ENCODE measurements at places on chromosomes 12 and 14. TPM values are rescaled to one million over a fixed set of nuclear protein-coding genes. Genes with fewer than 3 reads are reported as not detected.

The SELPLG gene
- polyA plus RNA-seq = 23.6 TPM

The C14orf93 gene
- polyA plus RNA-seq = 8.8 TPM

- DNase-seq = no peak
Measured at GRCh38 chr12:117968151-117968789, 520 bp downstream of the KSR2 start.

DNA sequence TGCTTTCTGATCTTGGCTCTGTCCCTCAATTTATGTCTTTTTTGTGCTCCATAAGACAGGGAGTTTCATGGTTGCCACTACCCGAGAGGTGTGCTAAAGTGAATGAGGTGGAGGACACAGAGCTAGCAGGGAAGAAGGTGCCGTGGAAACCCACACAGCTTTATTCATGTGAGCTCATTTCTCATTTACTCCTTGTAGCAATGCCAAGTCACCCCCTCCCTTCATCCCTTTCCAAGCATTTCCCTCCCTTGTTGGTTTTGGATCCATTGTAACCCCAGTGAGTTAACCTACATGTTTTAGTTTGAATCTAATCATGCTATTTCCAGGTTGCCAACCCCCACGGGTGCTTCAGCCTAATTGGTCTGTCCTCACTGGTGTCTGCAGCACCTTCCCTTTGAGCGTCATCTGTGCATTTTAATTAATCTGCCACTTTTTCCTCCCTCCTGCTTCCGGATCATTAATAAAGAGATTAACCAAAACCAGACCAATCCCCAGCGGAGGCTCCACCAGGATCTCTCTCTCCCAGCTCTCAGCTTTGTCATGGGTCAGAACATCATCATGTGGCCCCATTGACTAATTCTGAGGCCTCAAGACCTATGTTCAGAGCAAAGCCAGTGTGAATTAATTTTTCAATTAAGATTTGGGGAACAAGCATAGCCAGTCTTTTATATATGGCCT is 56.2 kb downstream of the NTF3 start:
- no peak for DNase-seq
